ENCODE measurements at places on chromosomes 1 and 21.
A peak's percentile ranks its signal among the peaks of the same experiment; 100 is the strongest.

GRCh38 chr1:232766904-232767303 is 38.3 kb upstream of the MAP10 start:
- DNase-seq = no peak

DNA sequence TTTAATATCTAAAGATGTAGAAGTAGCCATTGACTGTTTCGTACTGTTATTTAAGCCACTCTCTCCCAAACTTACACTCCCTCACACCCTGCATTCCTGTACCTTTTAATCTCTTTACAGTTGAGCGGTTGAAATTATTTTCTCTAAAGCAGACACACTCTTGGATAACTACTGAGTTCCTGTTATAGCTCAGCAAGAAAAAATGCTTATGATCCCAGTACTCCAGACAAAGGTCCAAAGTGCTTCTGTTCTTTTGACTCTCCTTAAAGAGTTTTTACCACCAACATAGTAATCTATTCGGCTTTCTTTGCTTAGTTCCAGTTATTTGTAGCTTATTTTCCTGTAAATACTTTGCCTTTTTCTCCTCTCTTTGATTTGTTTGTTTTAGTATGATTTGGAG is 100.1 kb downstream of the ATF6 start:
- no peak for DNase-seq

- peak; percentile 93 for DNase-seq
Measured at GRCh38 chr21:15064576-15065391, at the start of gene NRIP1. Gene NRIP1 (minus strand): TSS chr21:15065000. CDS start chr21:14968192, 96,808 bp downstream.

- DNase-seq = no peak
Measured at GRCh38 chr1:155321639-155322503, 1.2 kb downstream of the RUSC1 start.

DNA sequence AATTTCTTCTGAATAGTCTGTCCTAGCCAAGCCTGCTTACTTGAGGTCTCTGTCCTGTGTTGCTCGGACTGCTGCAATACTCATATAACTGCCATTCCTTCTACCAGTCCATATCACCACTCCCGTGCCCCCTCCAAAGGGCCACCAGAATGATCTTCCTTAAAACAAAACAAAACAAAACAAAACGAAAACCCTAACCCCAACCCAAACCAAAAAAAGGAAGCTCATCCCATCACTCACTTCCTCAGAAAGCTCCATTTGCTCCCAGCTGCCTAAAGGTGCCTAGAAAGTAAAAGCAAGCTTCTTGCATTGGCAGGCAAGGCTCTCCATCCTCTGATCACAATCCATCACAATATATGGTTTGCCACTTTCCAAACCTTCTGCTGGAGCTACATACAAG is 20.3 kb downstream of the USP24 start:
- no peak for DNase-seq

- DNase-seq = peak; percentile 52
Measured at GRCh38 chr1:41935226-41935625, 16.5 kb upstream of the HIVEP3 start.

DNA sequence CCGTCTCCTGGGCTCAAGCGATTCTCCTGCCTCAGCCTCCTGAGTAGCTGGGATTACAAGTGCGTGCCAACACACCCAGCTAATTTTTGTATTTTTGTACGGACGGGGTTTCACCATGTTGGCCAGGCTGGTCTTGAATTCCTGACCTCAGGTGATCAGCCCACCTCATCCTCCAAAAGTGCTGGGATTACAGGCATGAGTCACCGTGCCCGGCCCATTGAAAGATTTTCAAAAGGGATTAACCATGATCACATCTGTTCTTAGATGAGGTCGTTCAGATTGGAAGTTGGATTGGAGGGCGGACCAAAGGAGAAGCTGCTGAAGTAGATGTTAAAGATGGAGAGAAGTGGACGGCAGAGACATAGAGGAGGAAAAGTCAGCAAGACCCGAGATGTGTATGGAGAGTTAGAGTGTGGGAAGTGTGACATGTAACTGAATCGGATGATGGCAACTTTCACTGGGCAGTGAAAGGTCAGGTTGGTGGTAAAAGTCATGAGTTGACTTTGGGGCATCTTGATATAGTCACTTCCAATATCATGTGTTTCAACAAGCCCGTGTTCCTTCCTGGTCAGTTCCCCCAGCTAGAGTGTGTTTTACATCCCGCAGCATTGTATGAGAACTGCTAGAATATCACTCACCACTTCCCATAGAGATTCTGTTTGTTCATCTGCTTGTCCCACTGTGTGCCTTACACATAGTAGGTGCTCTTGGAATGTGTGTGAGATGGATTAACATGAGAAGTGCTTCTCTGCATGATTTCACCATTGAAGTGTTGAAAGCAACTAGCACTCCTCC is 54.4 kb upstream of the TINAGL1 start:
- no peak for DNase-seq

GRCh38 chr1:25773441-25774125 is 26.4 kb upstream of the SELENON start:
- DNase-seq = no peak
